NCI-H1436 (cell line): ENCODE measurements at places on chromosomes 7 and 10.

- no peak for DNase-seq
These were observed 215.7 kb downstream of the TNS3 start for GRCh38 chr7:47366211-47366610.

DNA sequence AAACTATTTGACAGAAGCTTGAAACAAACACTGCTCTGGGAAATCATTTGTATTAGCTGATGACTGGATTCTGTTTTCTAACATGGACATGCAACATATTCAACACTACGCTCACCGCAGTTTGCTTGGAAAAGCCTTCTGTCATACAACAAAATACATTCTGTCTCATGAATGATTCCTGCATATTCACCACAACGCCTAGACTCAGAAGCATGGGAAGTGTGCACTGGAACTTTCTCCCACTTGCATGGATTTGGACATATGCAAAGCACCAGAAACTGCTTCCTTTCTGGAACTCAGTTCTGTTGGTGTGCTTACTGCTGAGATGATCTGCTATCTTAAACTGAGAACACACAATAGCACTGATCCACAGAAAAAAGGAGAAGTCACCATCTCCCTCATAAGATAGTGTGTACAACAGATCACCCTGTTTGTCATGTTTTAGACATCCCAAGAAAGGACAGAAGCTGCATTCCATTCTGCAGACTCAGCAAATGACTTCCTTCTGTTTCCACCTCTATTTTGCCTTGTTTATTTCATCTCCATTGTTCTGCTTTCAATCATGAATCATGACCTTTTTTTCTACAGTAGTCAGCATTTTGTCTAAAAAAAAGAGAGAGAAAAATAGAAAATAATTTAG lies 115.8 kb downstream of the HTR7 start:
- no peak for DNase-seq

DNA sequence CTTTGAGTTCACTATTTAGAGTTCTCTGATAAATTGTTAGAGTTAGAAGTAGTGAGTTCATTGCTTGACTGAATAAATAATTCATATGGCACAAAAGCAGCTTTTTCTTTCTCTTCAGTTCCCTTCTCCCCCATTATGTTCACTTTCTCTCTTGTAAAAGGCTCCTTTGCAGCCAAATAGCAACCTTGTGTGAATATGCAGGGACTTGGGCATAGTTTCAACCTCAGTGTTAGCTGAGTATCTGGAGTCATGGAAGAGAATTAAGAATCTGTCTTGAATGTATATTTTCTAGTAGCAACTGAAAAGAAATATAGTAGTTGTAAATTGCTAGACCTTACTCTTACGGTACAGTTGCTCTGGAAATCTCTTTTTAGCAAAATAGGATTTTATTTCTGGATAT lies 31.9 kb downstream of the ZEB1 start:
- DNase-seq: no peak

DNA sequence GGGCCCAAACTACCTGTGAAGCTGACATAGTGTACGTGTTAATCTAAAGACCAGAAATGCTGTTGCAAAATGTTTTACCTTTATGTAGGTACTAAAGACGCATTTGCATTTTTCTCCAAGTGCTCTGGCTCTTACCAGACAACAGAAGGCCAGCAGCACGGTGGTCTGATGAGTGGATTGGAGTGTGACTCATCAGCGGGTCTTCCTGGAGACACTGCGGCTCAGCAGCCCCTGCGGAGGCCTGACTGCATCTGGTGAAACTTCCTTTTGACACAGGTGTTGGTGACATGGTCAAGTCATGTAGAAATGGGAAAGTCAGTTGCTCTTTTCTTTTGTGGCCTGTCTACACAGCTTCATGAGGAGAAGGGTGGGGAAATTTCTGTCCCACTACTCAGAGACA lies 723.6 kb downstream of the INHBA start:
- no peak for DNase-seq

DNA sequence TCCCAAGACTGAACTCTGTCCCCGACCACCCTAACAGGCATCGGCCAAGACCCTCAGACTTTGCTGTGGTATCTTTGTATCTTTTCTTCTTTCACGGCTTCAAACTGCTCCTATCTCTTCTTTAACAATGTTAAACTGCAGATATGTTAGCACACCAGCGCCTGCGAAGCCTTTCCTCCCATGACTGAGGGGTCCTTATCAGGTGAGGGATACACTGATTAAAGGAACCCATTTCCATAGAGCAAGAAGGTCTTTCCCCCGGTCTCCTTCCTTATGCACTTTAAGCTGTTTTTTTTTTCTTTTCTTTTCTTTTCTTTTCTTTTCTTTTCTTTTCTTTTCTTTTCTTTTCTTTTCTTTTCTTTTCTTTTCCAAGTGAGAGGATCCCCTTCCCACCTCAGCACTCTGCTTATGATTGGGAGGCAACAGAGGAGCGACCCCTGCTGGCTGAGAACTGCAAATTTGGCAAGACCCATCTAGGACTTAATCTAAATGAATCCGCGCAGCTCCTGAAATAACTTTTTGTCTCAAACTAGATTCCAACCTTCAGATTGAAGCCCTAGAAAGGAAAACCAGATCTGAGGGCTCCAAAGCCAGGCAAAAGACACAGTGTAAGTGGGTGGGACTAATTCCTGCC lies 109.9 kb downstream of the ITGB8 start:
- no peak for DNase-seq

DNA sequence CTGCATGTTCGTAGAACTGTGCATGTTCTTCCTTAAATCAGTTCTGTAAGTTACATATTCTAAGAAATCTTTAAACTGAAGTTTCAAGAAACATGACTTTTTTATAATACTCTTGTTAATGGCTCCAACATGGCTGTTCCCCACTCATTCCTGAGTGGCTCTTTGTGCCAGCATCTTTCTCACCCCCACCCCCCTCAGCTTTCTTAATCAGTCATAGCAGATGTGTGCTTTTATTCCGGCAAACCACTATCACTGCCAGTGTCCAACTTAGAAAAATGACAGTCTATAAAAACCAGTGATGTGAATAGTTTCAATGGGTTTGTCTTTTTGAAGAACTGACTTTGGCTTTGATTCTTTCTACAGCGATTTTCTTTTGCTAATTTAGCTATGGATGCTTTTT lies 37.6 kb downstream of the PITRM1 start:
- DNase-seq: no peak

DNA sequence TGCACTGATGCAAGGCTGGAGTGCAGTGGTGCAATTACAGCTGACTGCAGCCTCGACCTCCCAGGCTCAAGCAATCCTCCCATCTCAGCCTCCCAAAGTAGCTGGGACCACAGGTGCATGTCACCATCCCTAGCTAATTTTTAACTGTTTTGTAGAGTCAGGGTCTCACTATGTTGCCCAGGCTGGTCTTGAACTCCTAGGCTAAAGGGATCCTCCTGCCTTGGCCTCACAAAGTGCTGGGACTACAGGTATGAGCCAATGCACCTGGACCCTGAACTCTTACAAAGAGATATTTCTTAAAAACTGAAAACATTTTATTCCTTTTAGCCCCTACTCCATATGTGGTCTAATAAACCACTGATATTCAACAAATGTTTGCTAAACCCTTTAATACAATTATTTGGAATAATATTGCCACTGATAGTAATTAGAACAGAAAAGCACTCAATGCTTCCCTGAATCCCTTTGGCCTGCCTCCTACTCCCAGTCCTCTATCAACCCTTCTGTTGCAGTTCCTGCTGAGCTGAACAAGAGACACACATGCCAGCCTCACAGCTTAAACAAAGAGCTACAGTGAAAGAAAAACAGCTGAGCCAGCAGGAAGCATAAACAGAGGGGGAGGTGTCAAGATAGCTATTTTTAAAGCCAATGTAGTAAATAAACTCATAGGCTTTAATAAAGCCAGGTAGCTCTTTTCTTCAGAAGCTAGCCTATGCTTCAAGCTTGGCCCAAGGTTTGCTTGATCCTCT lies 7.0 kb upstream of the GNAI1 start:
- no peak for DNase-seq

DNA sequence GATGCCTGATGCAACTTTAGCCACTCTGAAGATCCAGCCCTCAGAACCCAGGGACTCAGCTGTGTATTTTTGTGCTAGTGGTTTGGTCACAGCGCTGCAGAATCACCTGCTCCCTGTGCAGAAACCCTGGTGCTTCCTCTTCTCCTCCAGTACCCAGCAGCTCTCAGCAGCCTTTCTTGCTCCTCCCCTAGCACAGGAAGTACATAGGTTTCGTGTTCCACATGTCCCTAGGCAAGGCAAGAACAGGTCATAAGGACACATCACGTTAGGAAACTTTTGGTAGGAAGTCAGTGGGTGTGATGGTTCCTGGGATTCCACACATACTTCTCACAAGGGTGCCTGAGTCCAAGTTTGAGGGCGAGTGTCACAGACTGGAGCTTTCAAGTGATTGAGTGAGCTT lies 167.9 kb upstream of the PRSS1 start:
- no peak for DNase-seq

DNA sequence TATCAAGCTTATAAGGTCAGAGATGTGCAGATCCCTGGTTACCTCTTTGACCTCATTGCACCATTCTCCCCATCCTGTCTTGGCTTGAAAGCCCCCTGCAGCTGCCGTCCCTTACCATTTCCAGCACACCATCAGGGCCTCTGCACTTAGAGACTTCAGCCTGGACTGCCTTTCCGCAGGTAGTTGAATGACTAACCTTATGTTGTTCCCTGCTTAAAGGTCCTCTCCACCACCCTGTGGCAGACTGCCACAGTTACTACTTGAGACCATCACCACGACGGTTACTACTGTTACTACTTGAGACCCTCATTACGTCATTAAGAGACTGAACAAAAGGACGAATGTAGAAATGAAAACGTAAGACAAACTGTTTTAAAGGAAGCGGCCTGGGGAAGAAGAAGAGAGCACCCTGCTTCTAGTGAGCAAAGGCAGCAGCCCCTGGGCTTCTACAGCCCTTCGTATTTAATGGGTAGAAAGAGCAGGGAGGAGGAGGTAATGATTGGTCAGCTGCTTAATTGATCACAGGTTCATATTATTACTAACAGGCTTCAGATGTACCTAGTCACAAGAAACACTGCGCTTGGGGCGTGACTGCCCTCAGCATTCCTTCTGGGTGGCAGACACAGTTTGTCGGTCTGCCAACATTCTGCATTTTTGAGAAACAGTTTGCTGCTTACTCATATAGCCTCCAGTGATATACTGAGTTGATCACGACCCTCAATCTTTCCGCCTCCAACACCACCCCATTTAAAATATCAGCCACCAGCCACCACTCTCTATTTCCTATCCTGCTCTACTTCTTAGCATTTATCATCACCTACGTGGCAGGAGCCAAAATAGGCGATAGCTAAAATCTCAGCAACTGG lies 74.1 kb upstream of the PARD3 start:
- no peak for DNase-seq

DNA sequence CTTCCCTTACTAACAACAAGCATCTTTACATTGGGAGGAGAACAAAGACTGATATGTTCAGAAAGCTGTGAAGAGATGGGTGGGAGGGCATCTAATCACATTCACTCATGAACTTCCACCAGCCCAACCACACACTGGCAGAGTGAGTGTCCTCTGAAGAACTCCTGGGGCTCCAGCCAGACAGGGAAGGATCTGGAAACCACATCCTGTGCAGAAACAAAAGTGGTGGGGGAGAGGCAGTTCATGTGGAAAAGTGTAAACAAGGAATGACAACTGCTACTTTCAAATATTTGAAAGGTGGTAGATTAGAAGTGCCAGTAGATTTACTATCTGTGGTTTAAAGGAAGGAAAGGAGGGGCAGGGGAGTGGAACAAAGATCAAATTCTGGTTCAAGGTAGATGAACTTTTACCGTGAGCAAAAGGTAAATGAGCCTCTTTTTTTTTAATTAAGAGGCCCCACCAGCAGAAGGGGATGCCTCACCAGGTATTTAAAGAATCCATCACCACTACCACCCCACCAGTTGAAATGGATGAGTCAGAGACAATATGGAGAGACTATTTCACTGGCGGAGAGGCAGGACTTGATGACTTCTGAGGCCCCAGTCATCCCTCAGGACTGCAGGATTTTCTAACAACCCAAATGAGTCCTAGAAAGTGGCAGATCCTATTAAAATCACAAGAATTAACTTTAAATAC lies 34.5 kb downstream of the GOT1 start:
- no peak for DNase-seq

- no peak for DNase-seq
These were observed 338.7 kb upstream of the LRRTM3 start for GRCh38 chr10:66586897-66587679.

DNA sequence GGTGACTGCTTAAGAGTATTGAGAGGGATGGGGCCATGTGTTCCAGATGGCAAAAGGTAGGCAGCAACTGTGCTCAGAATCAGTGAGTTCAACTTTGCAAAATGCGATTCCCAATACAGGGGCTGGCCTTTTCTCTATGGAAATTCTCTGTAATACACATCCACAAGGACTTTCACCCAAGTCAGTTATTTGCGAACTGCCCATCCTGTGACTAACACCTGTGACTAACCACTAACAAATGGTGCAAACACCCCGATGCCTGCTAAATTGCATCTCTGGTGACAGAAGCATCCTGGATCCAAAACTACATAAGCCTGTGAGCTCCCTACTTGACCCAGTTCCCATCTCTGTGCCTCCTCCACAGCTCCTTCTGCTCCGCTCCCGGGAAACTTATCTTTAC lies 9.0 kb upstream of the CUZD1 start:
- no peak for DNase-seq

- DNase-seq: no peak
These were observed 37.3 kb downstream of the HBP1 start for GRCh38 chr7:107206136-107206535.
